ENCODE measurements at places on chromosomes 2 and 18.

DNA sequence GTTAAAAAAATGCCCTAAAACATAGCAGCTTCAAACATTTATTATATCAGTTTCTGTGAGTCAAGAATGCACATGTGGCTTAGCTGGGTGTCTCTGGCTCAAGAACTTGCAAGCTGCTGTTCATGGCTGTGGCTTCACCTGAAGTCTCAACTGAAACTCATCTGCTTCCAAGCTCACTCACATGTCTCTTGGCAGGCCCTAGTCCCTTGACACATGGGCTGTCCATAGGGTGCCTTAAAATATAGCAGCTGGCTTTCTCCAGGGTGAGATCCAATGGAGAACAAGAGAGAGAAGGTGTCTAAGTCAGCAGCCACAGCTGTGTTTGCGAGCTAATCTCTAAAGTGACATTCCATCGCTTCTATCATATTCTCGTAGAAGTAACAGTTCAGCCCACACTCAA, 152.8 kb downstream of the DSEL start:
- no peak for DNase-seq

GRCh38 chr18:55455938-55456337, 132.1 kb downstream of the TCF4 start:
- DNase-seq = no peak

DNA sequence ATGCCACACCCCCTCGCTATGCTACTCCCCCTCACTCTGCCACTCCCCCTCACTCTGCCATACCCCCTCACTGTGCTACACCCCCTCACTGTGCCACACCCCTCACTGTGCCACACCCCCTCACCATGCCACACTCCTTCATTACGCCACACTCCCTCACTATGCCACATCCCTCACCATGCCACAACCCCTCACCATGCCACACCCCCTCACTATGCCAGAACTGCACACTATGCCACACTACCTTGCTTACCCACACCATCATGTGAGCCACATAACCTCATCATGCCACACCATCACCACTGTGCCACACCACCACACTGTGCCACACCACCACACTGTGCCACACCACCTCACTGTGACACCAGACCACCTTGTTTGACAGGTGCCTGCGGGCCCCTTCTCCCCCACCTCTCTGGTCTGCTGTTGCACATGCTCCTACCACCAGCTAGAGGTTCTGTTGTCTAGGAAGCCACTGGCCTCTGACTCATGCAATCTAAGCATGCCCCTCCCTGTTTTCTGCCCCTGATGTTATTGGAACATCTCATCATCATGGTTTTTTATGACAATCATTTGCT, 22.0 kb downstream of the MARCHF4 start:
- peak; percentile 76 for DNase-seq

- DNase-seq = no peak
Measured at GRCh38 chr2:152781175-152781574, 62.8 kb downstream of the ARL6IP6 start.

GRCh38 chr2:38147333-38148121, 71.6 kb upstream of the CYP1B1 start:
- DNase-seq = peak; percentile 57

GRCh38 chr2:126467367-126468054, 188.4 kb upstream of the GYPC start:
- DNase-seq = no peak

GRCh38 chr18:12305930-12306629, 2.0 kb upstream of the TUBB6 start:
- no peak for DNase-seq

GRCh38 chr2:186103276-186103675, 364.7 kb downstream of the FSIP2 start:
- DNase-seq = no peak

DNA sequence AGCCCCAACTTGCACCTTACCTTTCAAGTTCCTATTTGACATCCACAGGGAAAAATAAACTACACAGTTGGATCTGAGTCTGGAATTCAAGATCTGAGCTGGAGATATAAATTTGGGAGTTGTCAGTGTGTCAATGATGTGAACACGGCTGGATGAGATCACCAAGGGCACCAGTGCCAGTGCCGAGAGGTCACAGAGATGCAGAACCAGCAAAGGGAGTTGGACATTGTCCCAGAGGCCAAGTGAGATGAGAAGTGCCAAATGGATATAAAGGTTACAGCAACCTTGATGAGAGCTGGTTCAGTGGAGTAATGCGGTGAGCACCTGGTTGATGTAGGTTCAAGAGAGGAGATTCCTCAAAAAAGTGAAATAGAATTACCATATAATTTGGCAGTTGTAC, 24.8 kb downstream of the LRRFIP1 start:
- DNase-seq = no peak

DNA sequence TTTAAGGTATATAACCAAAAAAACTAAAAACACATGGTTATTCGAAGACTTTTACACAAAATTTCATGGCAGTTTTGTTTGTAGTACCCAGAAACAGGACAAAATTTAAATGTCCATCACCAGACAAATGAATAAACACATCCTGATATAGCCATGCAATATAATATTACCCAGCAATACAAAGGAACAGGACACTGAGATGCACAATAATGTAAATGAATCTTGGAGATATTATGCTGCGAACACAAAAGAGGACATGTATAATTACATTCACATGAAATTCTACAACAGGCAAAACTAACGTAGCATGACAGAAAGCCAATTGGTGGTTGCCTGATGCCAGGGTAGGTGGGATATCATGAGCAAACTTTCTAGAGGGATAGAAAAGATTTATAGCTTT, 92.4 kb upstream of the OTX1 start:
- no peak for DNase-seq

GRCh38 chr2:223056701-223057418, 4.9 kb downstream of the KCNE4 start:
- DNase-seq = peak; percentile 71

GRCh38 chr2:68772109-68772508, 37.5 kb downstream of the ARHGAP25 start:
- DNase-seq = no peak

DNA sequence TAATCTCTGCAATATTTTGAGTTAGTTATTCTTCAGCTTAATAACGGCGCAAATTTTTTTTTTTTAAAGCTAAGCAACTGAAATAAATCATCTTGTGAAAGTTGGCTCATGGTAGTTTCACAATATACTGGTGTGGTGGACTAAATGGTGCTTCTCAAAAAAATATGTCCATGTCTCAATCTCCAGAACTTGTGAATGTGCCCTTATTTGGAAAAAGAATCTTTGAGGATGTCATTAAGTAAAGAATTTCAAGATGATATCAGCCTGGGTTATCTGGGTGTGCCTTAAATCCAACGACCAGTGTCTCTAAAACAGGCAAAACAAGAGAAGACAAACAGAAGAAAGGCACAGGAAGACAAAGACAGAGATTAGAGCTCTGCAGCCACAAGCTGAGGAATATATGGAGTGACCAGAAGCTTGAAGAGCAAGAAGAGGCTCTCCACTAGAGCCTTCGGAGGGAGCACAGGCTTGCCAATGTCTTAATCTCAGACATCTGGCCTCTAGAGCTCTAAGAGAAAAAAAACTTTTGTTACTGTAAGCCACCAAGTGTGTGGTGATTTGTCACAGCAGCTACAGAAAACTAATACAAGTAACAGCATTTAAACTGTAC, 71.4 kb downstream of the HNMT start:
- peak; percentile 90 for DNase-seq

GRCh38 chr2:178069551-178069950, 3.0 kb downstream of the PDE11A start:
- peak; percentile 9 for DNase-seq

DNA sequence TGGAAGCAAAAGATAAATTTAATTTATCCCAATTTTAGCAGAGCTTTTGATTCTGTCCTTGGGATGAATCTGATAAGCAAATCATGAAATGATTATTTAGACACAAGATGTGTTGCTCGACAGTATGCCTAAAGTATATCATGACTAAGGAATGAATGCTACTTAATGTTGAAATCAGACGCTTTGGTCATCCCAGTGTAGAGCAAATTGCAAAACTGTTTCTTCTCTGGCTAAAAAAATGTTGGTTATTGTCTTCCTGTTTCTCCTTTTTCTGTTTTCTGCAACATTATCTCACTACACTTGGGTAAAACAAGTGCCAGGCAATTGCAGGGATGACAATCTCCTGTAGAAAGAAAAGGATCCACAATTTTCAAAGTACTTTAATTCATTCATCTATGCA, 66.4 kb downstream of the BABAM2 start:
- peak; percentile 79 for DNase-seq

DNA sequence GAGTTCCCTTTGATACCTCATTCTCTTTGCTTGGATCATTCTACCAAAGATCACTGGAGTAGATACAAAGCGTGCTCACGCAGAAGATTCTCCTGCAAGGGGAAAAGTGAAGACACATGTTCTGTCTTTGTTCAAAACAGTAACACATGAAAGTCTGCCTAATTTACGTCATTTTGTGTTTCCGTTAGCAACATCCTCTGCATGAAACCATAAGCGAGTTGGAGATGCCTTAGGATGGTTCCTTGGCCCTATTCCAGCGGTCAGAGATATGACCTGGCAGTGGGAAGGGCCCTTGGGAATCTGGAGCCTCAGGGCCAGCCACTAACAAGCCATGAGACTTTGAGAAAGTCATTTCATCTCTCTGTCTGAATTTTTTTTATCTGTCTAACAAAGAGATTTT, 180.9 kb upstream of the TWIST2 start:
- peak; percentile 89 for DNase-seq

DNA sequence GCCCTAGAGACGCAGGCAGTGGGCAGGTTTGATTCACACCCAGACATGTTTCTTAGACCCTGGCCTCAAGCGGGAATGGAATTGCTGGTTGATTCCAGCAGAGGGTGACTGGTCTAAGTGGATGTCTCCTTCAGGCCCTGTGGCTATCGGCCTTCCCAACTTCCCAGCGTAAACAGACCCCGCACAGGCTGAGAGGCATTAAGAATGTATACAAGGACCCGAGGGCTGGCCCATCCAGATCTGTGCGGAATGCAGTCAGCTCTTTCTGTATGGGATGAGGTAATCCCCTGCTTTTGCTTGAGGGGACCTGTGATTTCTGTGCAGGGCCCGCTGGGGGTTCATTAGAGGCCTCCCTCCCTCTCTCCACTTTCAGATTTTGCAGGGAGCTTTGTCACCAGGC, 6.5 kb downstream of the ACKR3 start:
- no peak for DNase-seq

GRCh38 chr2:32805104-32806095, 141.4 kb upstream of the LTBP1 start:
- DNase-seq = no peak

- no peak for DNase-seq
Measured at GRCh38 chr2:20187331-20187730, 37.6 kb downstream of the SDC1 start.

GRCh38 chr2:150484461-150485021, 2.9 kb downstream of the RND3 start:
- peak; percentile 57 for DNase-seq

GRCh38 chr2:230230087-230230486, 4.6 kb downstream of the SP140 start:
- peak; percentile 61 for DNase-seq

GRCh38 chr18:28036488-28036887, 140.4 kb downstream of the CDH2 start:
- no peak for DNase-seq

- no peak for DNase-seq
Measured at GRCh38 chr2:144097440-144098225, 422.3 kb downstream of the ZEB2 start.

- DNase-seq = peak; percentile 95
Measured at GRCh38 chr2:170525566-170525900, 189.6 kb upstream of the SP5 start.

DNA sequence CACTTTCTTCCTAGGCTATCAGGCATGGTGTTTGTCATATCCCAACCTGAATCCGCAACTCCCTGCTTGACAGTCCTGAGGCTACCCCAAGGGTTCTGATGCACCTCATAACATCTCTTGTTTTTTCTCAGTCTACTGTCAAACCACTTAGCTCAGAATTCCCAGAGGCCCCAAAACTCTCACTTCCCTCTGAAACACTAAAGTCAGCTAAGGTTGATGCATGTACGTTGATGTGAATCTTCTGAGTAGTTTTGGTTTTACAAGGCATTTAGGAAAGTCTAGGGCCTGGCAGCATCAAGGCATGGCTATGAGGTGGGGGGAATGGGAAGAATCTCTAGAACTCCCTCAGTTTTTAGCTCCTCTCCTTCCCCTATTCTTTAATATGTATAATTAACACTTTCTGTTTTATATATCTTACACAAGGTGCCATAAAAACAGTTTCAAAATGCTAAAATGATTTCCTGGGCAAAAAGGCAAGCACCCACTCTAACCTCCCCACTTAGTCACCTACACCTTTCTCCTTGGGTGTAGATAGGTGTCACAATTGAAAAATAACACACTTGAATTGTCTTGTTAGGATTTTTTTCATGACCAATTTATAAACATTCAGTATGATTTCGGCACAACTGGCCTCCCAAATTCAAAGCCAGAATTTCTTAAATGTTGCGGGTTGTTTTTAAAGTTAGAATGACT, 71.4 kb upstream of the TANK start:
- no peak for DNase-seq

- DNase-seq = no peak
Measured at GRCh38 chr2:49982871-49983270, 828.6 kb upstream of the FSHR start.

DNA sequence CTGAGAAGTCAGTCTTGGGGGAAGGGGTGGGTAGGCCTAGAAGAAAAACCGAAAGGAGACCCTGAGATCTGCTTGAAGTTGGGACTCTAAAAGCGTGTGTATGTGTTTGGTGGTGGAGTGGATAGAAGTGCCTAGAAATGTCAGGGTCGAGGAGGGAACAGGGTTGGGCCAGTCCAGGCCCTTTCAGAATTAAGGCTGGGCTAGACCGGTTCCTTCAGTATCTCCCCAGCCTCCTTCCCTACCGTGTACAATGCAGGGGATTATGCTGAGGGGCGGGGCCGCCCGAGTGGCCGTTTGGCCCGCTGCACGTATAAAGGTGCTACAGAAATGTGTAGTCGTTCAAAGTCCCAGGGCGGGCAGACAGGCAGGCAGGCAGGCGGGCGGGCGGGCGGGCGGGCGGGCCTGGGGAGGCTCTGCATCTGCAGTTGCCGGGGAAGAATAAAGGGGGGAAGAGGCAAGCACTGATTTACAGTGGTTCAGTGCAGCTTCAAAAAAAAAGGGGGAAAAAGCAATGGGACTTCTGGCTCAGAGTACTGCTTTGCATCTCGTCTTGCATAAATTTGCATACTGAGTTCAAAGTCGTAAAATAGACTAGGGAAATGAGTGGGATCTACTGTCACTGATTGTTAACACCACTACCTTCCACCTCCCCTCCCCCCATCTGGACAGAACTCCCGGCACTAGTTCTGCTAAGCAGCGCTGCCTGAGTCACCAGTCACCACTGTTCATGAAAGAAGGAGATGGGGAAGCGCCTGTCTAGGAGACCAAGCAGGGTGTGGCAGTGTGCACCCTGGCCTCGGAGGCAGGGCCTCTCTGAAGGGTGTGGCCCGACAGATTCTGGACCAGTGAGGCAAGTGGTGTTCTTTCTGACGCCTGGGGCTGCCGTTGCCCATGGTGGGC, 3.6 kb downstream of the IGFBP2 start:
- DNase-seq = peak; percentile 72

- peak; percentile 93 for DNase-seq
Measured at GRCh38 chr18:35282353-35282752, 7.7 kb downstream of the ZSCAN30 start.

- DNase-seq = no peak
Measured at GRCh38 chr18:45458033-45458432, 157.2 kb upstream of the SLC14A2 start.
